ENCODE measurements at places on chromosomes 3 and 15.

GRCh38 chr15:35994876-35995275 lies 448.9 kb upstream of the DPH6 start:
- DNase-seq, result no peak

GRCh38 chr3:102165367-102165766 lies 269.4 kb upstream of the ZPLD1 start:
- DNase-seq, result no peak

- no peak for DNase-seq
These were observed 1.0 kb downstream of the PAK2 start for GRCh38 chr3:196740481-196741248.

DNA sequence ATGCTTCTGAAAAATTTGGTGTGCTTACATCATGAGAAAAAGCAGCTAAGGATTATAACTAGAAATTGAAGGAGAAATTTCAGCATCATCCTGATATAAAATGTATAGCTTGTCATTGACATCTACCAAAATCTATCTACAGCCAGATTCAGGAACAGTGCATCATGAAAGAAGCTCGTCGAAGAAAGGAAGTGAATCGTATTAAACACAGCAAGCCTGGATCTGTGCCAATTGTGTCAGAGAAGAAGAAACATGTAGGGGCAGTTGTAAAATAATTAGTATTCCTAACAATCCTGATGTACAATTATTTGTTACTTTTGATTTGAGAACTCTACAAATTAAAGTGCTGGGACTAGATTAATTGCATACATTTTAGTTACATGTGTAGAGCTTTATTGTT lies 37.2 kb downstream of the AP4E1 start:
- no peak for DNase-seq

DNA sequence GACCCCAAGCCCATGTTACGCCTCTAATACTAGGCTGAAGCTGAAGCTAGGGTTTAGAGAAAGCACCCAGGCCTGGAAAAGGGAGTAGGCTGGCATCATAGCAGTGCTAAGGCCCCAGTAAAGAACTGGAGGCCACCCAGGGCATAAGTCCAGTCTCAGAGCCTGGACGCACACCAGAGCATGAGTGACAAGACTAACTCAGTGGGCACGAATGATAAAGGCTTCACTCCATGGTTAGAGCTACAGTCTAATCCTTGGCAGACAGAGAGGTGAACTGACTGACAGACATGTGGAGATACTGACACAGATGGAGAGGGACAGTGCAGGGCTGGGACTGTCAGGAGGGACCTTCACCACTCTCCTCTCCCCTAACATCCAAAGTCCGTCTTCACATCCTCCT lies 139.8 kb downstream of the KCNMB2 start:
- no peak for DNase-seq

DNA sequence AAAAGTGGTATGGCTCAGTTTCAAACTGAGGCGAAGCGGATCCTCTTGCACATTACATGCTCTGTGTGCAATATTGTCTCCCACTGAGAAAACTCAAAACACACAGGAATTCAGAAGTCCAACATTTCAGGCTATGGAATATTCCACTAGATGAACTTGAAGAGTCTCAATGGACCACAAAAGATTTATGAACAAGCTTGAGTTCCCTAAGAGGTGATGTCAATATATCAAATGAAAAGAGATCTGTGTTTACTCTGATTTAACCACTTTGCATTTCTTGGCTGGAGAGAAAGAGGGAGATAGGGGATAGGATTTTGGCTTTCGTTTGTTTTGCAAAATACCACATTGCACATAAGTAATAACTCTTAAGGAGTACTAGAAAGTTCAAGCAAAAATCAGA lies 20.3 kb downstream of the PDZRN3 start:
- no peak for DNase-seq

- DNase-seq, result no peak
These were observed 265.4 kb downstream of the VPS13C start for GRCh38 chr15:61794881-61795280.

DNA sequence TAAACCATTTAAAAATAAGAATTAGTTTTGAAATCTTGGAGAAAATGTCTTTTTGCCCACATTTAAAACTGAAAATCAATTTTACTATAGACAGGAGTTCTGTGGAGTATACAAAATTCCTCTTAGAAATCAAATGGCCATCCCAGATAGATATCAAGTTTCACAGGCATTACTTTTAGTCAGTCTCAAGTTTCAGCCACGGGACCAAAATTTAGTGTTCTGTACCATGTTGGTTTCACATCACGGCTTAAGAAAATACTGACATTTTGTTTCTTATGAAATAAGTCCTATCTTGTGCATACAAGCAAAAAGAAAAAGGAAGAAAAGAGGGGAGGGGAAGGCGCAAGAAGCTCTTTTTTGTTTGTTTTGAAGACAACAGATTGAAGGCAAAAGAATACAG lies 45.7 kb downstream of the EIF2AK4 start:
- DNase-seq, result no peak

GRCh38 chr3:177050501-177051237 lies 146.6 kb downstream of the TBL1XR1 start:
- no peak for DNase-seq

DNA sequence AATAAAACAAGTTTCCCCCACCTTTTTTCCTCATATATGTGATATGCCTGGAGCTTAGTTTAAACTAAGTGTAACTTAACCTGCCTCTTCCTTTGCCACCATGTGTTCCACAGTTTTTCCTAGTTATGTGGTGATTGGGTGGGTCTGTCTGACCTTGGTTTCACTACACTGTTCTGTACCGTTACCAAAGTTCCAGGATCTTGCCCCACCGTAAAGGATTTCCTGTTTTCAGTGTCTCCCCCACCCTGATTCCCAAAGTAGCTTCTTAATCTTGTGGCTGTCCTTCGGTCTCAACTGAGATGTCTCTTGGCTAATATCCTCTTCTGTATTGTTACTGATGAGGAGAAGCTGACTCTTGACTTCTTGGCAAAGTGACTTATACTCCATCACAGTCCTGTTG lies 6.4 kb upstream of the MGA start:
- no peak for DNase-seq

GRCh38 chr3:65660000-65660598 lies 378.6 kb downstream of the MAGI1 start:
- DNase-seq, result no peak

GRCh38 chr3:155232605-155233004 lies 60.9 kb downstream of the STRIT1 start:
- peak; percentile 86 for DNase-seq

- DNase-seq, result no peak
These were observed 14.6 kb downstream of the ADAMTS9 start for GRCh38 chr3:64673159-64673715.

GRCh38 chr3:150275941-150276340 lies 132.2 kb upstream of the TSC22D2 start:
- no peak for DNase-seq

GRCh38 chr3:100039075-100039474 lies 75.2 kb downstream of the FILIP1L start:
- DNase-seq, result no peak

DNA sequence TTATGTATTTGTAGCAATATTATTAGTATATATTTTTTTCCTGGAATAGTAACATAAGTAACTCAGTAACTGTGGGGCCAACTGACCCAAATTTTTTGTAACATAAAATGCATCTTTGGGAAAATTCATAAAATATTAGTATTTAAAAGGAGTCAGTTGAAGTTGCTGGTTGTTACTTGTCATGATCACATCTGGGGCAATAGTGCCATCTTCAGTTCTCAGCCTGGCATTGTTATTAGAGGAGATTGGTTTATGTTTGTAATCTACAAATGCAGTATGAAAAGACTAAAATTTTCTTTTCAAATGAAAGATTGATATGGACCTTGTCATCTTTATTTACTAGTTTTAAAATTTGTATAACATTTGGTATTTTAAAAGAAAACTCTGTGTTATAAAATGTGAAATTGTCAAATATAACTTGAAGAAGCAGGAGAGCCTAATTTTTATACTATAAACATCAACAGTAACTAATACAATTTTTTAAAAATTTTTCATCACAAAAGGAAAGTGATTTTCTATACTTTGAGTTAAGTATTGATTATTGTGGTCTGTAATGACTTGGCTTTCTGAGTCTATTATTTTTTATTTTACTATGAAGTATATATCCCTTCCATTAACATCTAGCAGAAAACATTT lies 38.8 kb upstream of the MLF1 start:
- no peak for DNase-seq

All from sigmoid colon (tissue), 7 donors.